ENCODE measurements at places on chromosomes 16 and 17. TPM values are rescaled to one million over a fixed set of nuclear protein-coding genes. Genes with fewer than 3 reads are reported as not detected.

GRCh38 chr16:51545951-51546350 is 394.9 kb upstream of the SALL1 start:
- no peaks in the 10 kb centered on the region for H3K4me1 ChIP-seq
- no peak overlapping the region for H3K27ac ChIP-seq
- H3K4me3 ChIP-seq = no peak overlapping the region
- DNase-seq = no peak
- no peaks in the 10 kb centered on the region for H3K27me3 ChIP-seq

DNA sequence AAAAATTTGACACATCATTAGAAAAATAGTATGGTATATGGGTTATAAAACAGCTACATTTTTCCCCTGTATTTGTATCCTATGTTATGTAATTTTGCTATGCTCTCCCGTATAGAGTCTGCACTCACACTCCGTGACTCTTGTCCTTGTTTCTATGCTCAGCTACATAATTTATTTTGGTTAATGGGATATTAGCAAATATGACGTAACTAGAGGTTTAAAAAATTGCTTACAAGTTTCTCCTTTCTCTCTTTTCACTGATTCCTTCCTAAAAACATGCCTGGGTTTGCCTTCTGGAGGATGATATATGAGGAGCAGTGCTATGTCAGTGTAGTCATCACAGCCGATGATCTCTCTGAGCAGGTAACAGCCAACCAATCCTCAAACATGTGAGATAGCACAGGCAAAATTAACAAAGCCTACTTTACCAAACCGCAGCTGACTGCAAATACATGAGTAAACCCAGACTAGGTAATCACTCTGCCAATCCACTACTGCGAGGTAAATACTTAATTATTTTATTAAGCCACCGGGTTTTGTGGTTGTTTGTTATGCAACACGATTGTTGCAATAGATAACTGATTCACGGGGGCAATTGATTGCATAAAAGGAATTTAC is 126.9 kb downstream of the KIF2B start:
- no peaks in the 10 kb centered on the region for H3K27me3 ChIP-seq
- no peak overlapping the region for H3K4me3 ChIP-seq
- H3K27ac ChIP-seq = no peak overlapping the region
- DNase-seq = no peak
- no peaks in the 10 kb centered on the region for H3K36me3 ChIP-seq

GRCh38 chr16:53040788-53041187 is 11.9 kb downstream of the CHD9NB start:
- H3K4me3 ChIP-seq = no peak overlapping the region
- no peaks in the 10 kb centered on the region for H3K36me3 ChIP-seq
- no peak overlapping the region for H3K27ac ChIP-seq
- H3K4me1 ChIP-seq = no peaks in the 10 kb centered on the region

DNA sequence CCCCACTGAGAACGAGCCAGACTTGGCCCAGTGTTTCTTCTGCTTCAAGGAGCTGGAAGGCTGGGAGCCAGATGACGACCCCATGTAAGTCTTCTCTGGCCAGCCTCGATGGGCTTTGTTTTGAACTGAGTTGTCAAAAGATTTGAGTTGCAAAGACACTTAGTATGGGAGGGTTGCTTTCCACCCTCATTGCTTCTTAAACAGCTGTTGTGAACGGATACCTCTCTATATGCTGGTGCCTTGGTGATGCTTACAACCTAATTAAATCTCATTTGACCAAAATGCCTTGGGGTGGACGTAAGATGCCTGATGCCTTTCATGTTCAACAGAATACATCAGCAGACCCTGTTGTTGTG is 631 bp downstream of the BIRC5 start:
- no peaks in the 10 kb centered on the region for H3K4me1 ChIP-seq
- peak overlapping the region; percentile 92 for H3K4me3 ChIP-seq
- no peaks in the 10 kb centered on the region for H3K36me3 ChIP-seq
- no peak for DNase-seq

CAPN15 gene
- total RNA-seq = 201 TPM

GP2 gene
- total RNA-seq = not detected

CLEC3A gene
- total RNA-seq = not detected

All from natural killer cell treated with Interleukin-12 subunit alpha and Interleukin-12 subunit beta and Interleukin-15 and Interleukin-18, amount 100 ng/mL, for 72 hours (primary cell).